ENCODE measurements at places on chromosomes 2 and 18. TPM values are rescaled to one million over a fixed set of nuclear protein-coding genes. Genes with fewer than 3 reads are reported as not detected.

- no peak for DNase-seq
These were observed 2.9 kb downstream of the ATP6V1B1 start for GRCh38 chr2:70938586-70938950.

DNA sequence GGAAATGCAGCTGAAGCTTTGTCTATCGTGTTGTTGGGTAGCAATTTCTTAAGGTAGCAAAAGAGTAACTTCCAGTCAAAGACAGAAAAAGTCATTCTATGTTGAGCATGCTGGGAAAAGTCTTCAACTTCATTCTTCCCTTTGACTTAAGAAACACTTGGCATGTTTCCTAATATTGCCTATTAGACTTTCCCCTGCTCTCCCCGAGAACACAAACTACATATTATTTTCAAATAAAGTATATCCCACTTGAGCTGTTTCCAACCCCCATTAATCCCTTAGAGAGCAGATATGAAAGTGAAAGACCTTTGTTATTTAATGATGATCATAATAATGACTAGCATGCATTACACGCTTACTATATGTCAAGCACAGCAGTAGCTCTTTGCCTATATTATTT lies 136.0 kb upstream of the SPOPL start:
- no peak for DNase-seq

DNA sequence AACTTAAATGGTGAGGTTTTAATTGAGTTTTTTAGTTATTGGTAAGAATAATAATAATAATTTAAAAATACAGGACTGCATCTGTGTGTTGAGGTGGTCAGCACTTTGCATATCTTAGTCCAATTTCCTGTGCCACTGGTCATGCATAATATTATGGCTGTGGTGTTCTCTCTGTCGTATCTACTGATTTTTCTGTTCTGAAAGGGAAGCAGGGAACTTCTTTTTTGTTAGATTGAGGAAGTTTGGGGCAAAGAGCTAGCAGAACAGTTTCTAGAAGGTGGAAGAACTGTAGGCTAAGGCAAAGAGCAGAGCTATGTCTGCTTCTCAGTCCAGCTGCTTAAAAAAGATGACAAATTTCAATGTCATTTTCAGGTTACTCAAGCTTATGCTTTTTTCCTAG lies 74.3 kb downstream of the XRCC5 start:
- DNase-seq, result no peak

GRCh38 chr2:213932-214693 lies 49.7 kb downstream of the SH3YL1 start:
- DNase-seq, result no peak

DNA sequence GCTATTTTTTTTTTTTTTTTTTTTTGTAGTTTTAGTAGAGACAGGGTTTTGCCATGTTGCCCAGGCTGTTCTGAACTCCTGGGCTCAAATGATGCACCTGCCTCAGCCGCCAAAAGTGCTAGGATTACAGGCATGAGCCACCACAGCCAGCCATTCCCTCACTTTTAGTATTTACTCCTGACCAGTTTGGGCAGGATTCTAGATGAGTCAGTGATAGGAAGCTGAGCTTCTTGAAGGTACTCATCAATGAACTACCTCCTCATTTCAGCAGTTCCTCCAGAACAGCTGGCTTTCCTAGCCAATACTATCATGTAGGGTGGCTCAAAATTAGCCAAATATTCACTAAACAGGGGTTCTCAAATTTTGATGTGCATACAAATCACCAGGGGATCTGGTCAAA lies 57.2 kb downstream of the CYBRD1 start:
- DNase-seq, result no peak

DNA sequence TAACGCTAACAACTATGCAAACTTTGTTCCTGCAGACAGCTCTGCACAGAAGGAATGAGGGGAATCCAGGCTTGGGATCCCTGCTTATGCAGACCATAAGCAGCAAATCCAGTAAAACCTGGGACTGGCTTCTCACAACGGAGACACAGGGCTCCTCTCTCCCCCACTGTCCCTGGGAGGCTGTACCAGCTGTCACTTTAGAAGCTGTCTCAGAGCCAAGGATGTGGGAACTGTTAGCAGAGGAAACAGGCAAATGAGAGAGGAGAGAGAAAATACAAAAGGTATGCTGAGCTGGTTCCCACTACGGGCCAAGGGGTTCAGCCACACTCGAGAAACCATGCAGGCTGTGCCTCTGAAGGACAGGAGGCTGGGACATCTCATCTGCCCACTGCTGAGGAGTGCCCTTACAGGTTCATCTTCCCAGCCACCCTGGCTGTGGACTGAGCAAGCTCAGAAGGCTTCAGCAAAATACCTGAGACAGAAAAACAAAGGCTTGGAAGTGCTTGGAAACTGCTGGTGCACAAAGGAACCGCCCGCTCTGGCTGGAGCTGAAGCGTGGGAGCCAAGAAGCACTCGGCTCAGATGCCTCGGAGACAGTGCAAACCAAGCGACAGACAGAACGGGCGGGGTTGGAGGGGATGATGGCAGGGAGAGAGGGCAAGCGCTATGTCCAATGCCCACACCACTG lies 72.5 kb downstream of the FAM210A start:
- DNase-seq, result no peak

DNA sequence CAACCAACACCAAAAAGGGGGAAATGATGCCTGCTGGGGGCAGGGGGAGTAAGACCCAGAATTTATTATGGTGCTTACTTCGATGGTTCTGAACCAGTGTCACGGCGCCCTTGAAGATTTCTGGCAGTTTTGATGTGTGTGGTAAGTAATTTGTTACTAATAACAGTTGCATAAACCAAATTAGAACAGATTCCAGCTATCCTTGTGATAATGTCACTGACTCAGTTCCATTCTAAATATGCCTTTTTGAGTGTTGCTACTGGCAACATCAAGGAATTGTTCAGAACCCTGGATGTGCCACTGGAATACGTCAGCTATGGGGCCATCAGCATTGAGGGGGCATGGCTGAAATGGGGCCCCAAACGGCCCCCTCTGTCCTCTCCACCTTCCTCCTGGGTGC lies 11.6 kb downstream of the SAG start:
- no peak for DNase-seq

- DNase-seq, result no peak
These were observed 100.9 kb downstream of the AQP4 start for GRCh38 chr18:26764586-26764985.

DNA sequence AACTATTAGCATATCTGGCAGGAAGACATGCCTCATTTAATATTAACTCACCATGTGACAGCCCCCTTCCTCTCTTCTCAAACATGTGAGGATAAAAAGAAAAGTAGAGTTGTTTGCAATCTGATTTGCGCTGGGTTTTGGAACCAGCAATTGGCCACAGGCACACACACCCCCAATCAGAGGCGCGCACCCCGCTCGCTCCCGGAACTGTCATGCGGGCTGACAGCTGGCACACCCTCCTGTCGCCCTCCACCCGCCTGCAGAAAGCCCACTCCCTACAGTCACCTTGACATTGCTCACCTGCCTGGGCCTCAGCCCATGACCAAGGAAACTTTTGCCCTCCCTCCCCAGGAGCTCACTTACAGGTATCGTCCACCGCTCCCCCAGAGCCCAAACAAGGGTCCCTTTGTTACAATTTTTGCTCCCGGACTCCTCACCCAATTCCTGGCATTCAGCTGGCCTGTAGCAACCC lies 1.1 kb downstream of the COBLL1 start:
- DNase-seq, result no peak

DNAJC5G gene
- not detected for total RNA-seq

Data from CD4-positive, alpha-beta T cell (primary cell).